ENCODE measurements at places on chromosomes 3 and 15.

DNA sequence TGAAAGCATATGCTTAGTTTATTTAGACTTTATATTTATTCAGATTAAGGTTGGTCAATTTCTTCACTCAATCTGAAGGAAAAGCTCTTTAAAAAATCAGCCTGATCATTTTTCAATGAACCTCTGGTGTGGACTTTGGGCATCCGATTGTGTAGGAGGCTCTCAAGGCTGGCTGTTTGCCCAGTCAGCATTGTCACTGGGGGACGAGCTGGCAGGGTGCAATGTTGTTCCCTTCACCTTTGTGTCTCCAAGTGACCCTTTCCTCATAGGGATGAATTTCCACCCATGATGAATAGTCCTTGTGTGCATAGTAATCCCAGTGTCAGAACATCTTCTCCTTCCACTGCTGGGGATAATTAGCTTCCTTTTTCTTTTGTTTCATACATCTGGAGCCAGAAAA, 102.5 kb downstream of the CHRNA7 start:
- no peak for DNase-seq

DNA sequence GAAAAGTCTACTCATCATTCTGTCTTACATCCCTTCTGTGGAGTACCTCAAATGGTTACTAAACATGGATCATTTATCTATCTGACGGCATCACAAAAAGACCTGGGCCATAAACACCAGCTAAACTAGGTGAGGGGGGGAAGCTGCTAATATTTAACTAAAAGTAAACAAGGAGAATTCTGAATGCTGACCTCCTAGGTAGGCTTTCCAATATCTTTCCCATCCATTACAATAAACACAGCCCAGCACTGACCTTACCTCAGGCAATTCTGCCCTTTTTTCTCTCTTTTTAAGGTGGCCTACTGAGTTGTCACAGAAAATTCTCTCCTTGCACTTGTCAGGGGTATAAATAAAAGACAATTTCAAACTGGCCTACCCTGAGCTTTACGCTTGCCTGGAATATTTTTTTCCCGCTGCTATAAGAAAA, 33.1 kb downstream of the USF3 start:
- DNase-seq, result no peak

GRCh38 chr15:68627995-68628394, 49.2 kb downstream of the CORO2B start:
- no peak for DNase-seq

DNA sequence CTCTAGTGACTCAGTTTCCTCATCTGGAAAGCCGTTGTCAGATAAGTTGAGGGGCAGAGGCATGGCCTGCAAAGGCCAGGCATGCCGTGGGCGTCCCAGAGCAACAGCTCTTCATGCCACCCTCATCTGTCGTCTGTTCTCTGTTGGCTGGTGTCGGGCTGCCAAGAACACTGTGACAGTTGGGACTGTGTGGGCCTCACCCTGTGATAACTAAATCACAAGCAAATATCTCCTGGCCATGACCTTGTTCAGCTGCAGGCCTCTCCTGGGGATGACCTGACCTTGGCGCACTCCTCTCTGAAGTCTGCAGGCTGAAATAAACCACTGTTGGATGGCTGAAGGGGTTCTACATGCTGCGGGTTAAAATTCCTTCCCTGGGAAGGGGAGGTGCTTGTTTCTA, 145.9 kb downstream of the SHQ1 start:
- no peak for DNase-seq

DNA sequence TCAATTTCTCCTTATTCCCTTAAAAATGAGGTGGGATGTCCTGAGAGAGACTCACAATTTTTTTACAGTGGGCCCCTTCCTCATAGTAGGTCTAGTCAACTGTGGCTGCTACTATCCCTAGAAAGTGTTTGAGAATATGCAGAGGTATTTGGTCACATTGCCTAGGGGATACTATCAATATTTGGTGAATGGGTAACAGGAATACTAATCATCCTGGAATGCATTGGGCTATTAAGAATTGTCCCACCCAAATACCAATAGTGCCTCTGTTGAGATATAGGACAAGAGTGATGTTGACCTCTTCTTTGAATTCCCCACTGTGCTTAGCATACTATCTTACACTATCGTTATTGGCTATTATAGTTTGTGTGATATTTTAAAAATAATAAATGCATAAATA, 389.4 kb downstream of the DIPK2A start:
- no peak for DNase-seq

Data from effector CD4-positive, alpha-beta T cell (primary cell).